ENCODE measurements at places on chromosomes 1 and 21. TPM values are rescaled to one million over a fixed set of nuclear protein-coding genes. Genes with fewer than 3 reads are reported as not detected.

GRCh38 chr1:27141266-27142003, 13.5 kb downstream of the SLC9A1 start:
- DNase-seq = peak; percentile 87

The SGIP1 gene
- 22.8 TPM for total RNA-seq

DNA sequence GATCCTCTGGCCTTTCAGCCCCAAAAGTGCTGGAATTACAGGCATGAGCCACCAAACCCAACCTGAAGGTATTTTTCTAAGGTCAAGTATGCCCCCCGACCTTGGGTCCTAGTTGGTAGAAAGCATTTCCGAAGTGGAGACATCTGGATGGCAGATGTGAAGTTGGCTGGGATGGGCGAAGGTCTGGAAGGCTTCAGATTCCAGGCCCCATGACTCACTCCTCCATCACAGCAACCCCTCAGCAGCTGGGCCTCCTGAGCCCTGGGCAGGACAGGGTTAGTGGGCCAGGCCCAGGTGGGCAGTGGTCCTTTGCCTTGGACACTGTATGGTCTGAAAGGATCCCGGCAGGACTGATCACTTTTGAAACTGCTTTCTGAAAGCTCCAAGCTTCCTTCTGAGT, 23.3 kb downstream of the NAV1 start:
- DNase-seq = no peak

DNA sequence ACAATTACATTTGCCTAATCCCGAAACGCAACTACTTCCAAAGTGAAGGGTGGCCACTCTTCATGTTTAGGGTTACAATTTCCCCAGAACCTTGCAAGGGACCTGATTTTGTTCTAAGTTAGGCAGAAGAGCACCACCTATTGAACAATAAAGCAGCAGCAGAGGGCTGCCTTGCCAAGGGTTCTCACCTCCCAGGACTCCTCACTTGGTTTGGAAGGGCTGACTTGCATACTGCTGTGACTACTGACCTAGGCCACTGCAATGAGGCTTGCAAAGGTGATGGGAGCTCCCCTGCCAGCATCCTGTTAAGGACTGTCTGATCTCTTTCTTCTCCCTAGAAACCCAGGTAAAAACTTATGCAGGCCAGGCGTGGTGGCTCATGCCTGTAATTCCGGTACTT, 14.2 kb downstream of the MTOR start:
- DNase-seq = no peak

DNA sequence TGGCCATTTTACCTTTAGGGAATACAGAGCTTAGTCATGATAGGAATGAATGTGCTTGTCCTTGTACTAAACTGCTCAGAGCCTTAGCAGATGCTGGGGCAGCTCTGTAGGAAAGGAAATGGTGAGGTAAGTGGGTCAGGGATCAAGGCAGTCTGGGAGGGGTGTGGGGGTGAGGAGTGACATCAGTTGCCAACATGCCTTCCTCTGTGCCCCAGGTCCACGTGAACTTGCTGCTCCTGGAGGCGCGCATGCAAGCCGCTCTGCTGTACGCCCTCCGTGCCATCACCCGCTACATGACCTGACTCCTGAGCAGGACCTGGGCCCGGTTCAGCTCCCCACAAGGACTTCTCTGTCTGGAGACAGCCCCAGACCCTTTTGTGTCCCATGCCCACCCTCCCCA, 21.2 kb downstream of the SESN2 start:
- DNase-seq = no peak

The LMOD1 gene
- 31.6 TPM for total RNA-seq

The USH2A gene
- total RNA-seq = 0.22 TPM
